Lower lobe of right lung (tissue), 2 donors: ENCODE measurements at places on chromosomes 11 and 22.

DNA sequence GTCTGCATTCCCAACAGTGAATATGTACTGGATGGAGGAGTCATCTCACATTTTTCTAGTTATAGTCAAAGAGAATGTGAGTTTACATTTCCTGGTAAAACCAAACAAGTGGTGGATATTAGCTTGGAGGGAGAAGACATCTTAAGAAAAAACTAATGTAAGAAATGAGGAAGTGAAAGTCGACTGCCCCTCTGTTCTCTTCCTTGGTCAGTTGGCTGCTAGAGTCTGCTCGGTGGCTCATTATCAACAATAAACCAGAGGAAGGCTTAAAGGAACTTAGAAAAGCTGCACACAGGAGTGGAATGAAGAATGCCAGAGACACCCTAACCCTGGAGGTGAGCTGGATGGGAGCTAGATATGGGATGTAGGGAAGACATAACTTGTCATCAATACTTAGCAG, 5.8 kb downstream of the SLC22A9 start:
- no peak for DNase-seq

DNA sequence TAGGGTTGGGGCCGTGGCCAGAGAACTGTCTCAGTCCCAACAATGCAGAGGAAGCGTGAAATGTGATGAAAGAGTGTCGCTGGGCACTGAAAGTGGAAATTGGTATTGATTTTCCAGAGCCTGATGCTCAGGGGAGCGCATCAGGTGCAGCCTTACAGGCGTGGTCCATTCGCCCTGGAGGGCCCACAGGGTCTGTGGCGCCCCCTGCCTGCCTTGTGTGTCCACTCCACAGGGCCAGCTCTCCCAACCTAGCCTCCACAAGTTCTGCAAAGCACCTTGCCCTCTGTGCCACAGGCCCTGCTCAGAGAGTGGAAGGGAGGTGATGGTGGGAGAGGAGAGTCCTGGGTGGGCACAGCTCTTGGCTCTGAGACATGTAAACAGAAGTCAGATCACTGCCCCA, 54.9 kb upstream of the LMO1 start:
- DNase-seq: no peak

- no peak for DNase-seq
Measured at GRCh38 chr11:42036201-42036600, 576.7 kb upstream of the LRRC4C start.

GRCh38 chr11:33471541-33471940, 214.4 kb downstream of the HIPK3 start:
- DNase-seq: no peak
